ENCODE measurements at places on chromosomes 11 and 22. TPM values are rescaled to one million over a fixed set of nuclear protein-coding genes. Genes with fewer than 3 reads are reported as not detected.

- peak; percentile 64 for DNase-seq
Observed at GRCh38 chr11:70206226-70206981, 3.3 kb downstream of the FADD start.

- no peak for DNase-seq
Observed at GRCh38 chr11:109972181-109972715, 120.9 kb upstream of the ZC3H12C start.

DNA sequence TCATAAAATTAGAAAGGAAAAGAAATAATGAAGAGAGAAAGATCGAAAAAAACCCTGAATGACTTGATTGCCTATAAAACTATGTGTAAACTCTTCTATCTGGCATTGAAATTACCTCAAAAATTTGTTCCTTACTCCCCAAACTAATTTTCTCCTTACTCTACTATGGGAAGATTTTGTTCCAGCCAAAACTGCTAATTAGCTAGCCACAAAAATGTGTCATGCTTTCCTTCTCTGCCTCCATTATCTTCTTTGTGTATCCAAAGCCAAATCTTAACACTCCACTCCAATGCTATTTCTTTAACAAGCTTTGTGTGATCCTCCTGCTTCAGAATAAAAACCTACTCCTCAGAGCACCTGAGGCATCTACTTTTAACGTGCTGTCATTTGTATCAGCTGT, 831.2 kb downstream of the METTL15 start:
- no peak for DNase-seq

DNA sequence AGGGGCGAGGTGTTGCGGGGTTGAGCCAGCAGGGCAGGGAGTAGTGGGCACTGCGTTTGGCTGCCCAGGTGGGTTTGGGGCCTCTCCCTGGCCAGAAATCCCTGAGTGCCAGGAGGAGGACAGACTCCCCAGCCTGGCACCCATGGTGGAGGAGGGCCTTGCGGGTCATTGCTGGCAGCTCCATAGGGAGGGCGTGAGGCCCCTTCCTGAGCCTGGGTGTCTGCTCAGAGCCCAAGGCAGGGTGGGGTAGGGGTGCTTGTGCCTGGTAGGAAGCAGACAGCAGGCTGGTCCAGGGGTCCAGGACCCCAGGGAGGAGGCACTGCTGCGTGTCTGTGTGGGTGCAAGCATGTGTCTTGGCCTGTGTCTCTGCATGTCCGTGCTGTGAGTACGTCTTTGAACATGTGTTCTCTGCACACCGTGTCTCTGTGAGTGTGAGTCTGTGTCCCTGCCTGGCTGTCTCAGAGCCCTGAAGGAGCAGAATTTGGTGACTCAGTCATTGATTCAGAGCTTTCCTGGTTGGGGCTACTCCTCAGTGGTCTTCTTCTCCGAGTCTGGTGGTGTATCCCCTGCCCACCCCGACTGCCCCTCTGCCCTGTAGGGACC, 3.9 kb downstream of the TSPAN4 start:
- no peak for DNase-seq

GRCh38 chr22:42939941-42940653, 74.9 kb downstream of the PACSIN2 start:
- no peak for DNase-seq

DNA sequence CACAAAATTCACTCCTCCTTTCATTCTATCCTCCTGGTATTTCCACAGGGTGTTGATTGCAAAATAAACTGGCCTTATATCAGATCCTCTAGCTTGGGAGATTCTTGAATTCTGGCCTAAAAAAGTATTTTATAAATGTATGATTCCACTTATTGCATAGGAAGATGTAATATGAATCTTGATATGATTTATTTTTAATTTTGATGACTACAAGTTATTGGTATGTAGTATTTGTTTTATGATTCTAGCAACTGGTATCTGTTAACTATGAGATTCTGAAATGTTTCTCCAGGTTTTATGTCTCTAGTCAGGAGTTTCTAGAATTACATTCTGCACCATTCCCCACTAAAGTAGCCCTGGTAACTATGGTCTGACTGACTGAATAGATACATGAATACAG, 373.9 kb upstream of the C11orf87 start:
- no peak for DNase-seq

Gene HSPB2
- 16.5 TPM for total RNA-seq

Gene KCNJ11
- total RNA-seq: 0.56 TPM

Gene OR52I1
- not detected for total RNA-seq

Gene GVQW3
- 1.9 TPM for total RNA-seq

- DNase-seq: no peak
Observed at GRCh38 chr11:132785878-132786277, 746.4 kb downstream of the OPCML start.

- peak; percentile 87 for DNase-seq
Observed at GRCh38 chr22:23218867-23219251, 38.5 kb downstream of the BCR start.

- no peak for DNase-seq
Observed at GRCh38 chr11:126313826-126314225, 10.0 kb downstream of the DCPS start.

DNA sequence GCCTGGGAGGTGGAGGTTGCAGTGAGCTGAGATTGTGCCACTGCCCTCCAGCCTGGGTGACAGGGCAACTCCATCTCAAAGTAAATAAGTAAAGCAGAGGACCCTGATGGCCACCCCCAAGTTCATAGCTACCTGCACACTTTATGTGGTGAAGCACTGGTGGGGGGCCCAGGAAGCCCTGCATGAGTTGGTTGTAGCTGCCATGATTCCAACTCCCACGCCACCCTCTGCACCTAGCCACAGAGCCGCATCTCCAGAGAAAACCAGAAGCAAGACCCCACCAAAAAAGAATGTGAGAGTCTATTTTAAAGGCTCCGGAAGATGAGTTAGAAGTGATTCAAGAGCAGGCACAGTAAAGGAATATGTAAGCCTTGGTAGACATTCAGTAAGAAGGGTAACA, 20.4 kb upstream of the TMA7B start:
- DNase-seq: no peak

Gene KRTAP5-2
- total RNA-seq: not detected

GRCh38 chr11:199004-199581, 6.2 kb downstream of the SCGB1C1 start:
- peak; percentile 79 for DNase-seq

- DNase-seq: peak; percentile 55
Observed at GRCh38 chr11:2201542-2201941, 29.9 kb upstream of the TH start.

Gene ALDH3B1
- 11.2 TPM for total RNA-seq

Gene CHEK2
- 6.6 TPM for total RNA-seq

DNA sequence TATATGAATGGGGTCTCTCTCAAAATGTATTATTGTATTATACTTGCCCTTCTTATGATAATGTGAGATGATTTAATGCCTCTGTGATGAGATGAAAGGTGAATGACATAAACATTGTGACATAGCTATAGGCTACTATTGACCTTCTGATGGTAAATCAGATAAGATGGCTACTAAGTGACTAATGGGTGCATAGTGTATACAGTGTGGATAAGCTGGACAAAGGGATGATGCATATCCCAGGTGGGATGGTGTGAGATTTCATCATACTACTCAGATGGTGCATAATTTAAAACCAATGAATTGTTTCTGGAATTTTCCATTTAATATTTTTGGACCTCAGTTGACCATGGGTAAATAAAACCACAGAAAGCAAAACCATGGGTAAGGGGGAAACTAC, 243.5 kb downstream of the SBF2 start:
- DNase-seq: no peak

DNA sequence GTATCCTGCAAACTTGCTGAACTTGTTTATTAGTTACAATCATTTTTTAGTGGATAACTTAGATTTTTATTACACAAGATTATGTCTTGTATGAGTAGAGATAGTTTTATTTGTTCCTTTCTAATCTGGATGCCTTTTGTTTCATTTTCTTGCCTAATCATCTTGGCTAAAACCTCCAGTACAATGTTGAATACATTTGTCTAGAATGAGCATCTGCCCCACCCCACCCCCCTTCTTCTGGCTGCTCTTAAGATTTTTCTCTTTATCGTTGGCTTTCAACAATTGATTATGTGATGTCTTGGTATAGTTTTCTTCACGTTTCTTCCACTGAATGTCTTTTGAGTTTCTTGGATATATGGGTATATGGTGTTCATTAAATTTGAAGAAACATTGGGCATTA, 37.3 kb upstream of the TUB start:
- no peak for DNase-seq

DNA sequence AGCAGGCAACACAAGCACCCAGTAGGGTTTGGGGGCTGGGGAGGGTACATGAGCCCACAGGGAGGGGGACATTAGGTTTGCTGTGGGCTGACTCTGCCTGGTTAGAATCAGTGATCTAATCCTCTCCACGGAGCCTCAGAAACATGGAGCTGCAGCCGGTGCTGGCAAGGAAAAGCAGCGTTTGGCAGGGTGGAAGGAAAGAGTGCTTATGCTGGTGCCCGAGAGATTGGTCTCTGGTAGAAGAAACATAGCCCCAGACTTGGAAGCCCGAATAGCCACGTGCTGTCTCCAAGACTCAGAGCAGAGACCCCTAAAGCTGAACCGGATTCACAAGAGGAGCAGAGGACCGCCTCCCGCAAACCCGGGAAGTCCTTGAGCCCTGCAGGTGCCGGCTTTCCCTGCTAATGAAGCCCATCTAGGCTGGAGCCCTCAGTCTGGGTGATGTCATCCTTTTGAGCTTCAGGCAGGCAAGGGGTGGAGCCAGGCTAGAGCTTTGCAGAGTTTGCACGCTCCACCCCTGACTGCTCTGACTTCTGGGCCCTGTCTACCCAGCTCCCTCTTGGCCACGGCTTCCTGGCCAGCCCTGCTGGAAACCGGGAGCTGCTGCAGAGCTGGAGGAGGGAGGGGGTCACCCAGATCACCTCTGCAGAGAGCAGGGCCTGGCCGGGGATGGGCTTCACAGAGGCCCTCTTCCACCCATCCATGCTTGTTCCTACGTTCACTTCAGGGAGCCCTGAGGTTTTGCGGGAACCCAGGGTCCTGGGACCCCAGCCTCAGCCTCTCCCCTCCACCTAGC, 35.0 kb upstream of the JAM3 start:
- DNase-seq: peak; percentile 93

Gene OR4A16
- total RNA-seq: not detected

DNA sequence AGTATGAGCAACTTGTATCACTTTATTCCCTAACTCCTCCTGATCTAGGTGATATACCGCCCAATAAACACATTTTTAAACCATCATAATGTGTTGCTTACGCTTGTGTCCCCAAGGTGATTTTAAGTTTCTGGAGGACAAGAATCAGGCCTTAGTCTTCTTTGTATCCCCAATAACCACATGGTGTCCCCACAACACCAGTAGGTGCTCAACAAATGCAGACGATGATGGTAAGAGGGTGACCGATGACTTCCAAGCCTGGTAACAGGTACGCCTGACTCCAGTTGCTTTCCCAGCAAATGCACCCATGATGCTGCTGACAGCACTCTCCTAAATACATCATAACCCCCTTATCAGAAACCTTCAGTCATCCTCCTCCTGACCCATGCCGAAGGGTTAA, 64.2 kb downstream of the EFCAB6 start:
- DNase-seq: no peak

Gene TEX54
- total RNA-seq: not detected

DNA sequence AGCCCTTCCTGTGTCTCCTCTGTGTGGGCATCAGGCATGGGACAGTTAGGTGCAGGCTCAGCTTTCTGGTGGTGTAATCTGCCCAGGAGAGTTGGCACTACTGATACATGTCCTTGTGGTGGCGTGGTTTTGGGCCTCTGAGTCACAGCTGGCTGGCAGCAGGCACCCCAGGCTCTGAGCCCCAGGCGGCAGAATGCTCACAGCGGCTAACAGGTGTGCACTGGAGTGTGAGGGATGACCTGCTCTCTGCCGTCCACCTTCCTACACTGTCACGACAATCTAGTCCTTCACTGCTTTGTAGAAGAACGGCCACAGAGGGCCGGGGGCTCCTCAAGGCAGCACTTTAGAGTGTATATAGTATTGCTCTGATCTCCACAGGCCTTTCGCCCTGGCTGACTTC, 100.3 kb upstream of the PITPNB start:
- peak; percentile 70 for DNase-seq

GRCh38 chr11:94870422-94870821, 102.3 kb downstream of the AMOTL1 start:
- DNase-seq: no peak

DNA sequence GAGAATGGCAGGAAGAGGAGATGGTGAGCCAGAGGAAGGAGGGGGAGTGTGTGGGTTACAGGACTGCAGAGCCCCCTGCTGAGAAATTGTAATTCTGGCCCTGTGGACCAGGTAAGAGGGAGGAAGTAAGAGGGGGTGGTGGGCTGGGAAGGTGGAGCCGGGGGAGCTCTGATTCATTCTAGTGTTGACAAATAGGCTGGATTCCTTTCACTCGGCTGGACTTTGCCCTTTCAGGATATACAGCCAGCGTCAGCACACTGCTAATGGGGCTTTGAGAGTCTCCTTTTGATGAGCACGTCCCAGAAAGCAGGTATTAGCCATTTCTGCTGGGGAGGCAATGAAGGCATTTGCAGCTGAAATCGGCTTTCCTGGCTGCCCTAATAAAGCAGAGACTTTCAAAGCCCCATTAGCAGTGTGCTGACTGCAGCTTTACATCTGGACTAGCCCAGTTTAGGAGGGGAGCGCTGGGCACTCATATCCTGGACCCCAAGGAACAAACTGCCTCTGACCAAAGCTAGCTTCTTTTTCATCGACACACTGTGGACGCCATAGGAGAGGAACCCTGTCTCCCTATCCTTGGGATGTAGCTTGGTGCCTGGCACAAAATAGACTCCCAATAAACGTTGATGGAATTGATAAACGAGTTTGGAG, 44.8 kb upstream of the CADM1 start:
- no peak for DNase-seq

Gene PYGM
- total RNA-seq: 19.3 TPM

DNA sequence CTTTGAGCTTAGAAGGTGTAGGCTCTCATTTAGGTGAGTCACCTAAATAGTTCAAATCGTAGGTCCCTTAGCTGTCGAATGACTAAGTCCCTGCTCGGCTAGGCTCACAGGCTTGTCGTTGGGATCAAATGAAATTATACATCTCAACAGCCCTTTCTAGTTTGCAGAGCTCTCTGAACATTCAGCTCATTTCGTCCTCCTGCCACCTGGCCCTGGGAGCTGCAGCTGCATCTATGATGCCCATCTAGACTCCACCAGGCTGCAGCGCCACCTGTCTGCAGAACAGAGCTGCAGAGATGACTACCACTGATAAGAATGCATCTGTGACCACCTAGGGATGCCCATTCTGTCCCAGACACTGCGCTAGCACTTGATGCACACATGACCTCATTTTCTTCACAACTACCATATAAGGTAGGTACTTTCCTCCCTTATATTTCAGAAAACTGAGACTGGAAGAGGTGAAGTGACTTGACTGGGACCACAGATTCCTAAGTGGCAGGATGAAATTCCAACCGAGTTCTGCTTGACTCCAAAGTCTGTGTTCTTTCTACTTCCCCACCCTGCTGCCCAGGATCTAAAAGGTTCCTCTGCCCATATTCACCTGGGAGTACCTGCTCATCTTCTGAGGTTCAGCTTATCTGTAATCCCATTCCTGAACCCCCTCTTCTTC, 141.1 kb upstream of the NARS2 start:
- DNase-seq: no peak

Gene CCDC89
- 2.5 TPM for total RNA-seq

- DNase-seq: no peak
Observed at GRCh38 chr22:42949159-42949558, 65.8 kb downstream of the PACSIN2 start.
